ENCODE measurements at places on chromosomes 11 and 22.

DNA sequence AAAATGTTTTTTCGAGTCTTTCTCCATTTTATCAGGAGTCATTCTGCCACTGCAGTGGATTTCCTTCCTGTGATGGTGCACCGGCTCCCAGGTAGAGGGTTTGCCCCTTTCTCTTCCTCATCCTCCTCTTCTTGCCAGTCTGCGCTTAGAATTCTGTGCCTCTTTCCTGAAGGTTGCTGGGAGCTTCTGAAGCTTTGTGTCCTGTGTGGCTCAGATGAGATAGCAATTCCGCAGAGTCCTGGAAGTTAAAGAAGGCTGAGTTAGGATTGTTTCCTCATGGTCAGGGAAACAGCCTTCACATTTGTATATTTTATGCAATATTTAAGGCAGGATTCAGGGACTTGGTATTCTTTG is 264 bp downstream of the BCO2 start:
- DNase-seq, result no peak

GRCh38 chr11:117478126-117478860 is 150.6 kb downstream of the CEP164 start:
- no peak for DNase-seq

DNA sequence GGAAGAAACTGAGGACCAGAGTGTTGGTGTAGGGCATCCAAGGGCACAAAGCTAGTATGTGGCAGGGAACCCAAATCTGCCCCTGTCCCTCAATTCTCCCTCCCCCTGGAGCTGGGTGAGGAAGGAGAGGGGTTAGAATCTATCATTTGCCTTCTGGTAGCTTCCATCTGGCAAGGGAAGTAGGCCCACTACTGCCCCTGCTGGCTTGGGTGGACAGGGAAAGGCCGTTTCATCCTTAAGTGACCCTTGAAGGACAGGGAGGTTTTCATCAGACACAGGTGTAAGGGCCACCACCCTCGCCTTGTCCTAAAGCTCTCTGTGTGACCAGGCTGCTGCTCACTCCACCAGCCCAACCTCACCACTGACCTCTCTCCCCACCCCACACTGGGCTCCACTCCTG is 22.1 kb downstream of the NECTIN1 start:
- no peak for DNase-seq

DNA sequence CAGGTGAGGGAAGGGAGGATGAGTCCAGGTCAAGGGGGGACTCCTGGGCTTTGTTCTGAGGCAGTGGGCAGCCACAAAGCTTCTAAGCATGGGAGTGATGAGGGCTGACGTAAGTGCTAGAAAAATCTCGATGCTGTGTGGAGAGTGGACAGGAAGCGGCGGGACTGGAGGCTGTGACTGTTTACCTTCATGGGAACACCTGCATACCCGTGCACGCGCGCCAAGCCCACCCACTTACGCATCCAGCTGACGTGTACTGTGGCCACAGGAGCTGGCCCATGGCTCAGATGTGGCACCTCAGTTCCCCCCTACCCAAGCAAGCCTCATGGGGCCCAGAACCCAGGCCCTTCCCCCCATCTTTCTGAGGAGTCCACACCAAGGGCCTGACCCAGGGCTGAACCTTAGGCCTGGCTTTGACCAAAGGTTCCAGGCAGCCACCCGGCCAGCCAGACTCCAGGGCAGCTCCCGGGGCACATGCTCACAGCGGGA is 14.0 kb downstream of the MYRF start:
- DNase-seq, result no peak

GRCh38 chr11:87020336-87020735 is 17.4 kb upstream of the TMEM135 start:
- DNase-seq, result no peak

DNA sequence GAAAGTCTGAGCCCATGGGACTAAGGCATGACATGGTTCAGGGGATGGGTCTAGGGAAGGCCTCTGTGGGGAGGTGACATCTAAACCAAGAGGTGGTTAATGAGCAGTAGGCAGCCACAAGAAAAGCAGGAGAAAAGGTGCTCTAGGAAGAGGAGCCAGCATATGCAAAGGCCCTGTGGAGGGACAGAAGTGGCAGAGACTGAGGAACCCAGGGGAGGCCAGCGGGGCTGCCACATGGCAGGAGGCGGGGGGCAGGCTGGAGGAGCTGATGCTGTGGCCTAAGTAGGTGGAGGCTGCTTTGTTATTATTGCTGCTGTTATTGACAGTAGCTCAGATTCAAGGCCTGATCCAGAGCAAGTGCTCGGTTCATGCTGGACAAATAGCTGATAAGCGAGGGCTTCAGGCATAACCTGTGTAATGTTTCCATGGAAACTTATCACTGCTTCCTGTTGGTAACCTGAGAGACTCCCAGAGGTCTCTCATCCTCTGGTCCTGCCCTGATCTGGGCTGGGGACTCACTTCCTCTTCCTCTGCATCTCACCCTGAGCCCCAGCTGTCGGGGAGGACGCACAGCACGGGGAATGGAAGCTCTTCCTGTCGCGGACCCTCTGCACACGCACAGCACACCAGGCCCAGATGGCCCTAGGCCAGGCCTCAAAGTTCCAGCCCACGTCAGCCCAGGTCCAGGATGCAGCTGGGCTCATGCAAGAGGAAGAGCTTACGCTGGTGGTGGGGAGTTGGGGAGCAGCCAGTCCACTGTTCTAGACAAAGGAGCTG is 75.2 kb upstream of the TP53I11 start:
- peak; percentile 85 for DNase-seq

- DNase-seq, result no peak
Measured at GRCh38 chr11:93498641-93499040, 44.5 kb downstream of the SMCO4 start.

DNA sequence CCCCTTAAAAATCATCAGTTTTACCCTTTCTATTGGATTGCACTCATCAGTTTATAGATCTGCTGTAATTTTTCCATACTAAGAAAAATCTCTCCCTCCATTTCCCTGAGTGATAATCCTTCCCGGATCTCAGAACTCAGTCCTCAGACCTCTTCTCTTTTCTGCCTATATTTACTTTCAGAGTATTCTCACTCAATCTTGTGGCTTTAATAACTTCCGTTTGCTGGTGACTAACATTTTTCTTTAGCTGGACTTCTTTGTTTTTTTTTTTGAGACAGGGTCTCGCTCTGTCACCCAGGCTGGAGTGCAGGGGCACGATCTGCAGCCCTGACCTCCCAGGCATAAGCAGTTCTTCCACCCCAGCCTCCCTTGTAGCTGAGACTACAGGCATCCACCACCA is 10.4 kb downstream of the ATXN10 start:
- DNase-seq, result peak; percentile 75

DNA sequence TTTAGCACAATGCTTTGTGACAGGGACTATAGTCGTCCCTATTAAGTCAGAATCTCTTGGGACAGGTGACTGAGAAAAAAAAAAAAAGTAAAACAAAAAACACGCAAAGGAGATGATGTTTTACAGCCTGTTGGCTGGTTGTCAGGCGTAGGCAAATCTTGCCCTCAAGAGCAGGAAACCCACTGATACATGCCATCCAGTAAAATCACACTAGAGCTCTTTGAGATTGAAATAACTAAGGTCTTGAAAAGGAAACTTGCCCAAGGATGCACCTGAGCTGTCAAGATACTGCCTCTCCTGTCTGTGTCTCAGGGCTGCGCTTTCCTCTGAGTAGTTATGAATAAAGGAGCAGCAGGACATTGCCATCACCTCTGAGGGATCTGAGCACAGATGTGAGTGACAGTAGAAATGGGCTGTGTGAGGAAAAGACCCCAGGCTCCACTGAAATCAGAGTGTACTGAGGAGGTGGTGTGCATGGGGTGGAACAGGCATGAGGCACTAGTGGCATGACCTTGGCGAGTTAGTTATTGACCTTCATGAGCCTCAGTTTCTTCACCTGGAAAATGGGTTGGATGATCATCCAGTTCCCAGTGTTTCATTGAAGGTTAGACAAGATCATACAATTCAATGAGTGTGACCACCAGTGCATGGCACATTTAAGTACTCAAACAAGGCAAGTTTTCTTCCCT is 23.3 kb downstream of the MICAL2 start:
- DNase-seq, result no peak

DNA sequence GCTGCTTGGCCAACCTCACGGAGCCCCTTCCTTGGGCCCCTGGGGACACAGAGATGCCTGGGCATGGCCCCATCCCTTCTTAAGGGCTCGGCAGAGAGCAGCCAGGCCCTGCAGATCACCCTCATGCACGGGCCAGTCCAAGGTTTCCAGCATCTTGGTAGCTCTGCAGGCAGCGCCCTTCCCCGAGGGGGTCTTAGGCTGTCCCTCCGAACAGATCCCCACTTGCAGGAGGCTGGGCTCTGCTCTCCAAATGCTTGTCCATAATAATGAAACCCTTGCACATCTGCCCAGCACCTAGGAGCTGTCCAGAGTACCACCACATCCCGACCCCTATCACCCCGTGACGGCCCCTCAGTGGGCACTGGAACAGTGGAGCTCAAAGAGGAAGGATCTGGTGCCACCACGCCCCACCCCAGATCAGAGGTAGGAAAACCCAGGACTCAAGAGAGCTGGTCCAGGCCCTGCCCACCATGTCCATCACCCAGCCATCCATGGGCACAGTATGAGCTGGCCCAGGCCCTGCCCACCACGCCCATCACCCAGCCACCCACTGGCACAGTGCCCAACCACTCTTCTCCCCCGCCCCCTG is 92.5 kb upstream of the PRR5 start:
- DNase-seq, result no peak

- no peak for DNase-seq
Measured at GRCh38 chr22:39283322-39284141, 35.9 kb downstream of the RPL3 start.

DNA sequence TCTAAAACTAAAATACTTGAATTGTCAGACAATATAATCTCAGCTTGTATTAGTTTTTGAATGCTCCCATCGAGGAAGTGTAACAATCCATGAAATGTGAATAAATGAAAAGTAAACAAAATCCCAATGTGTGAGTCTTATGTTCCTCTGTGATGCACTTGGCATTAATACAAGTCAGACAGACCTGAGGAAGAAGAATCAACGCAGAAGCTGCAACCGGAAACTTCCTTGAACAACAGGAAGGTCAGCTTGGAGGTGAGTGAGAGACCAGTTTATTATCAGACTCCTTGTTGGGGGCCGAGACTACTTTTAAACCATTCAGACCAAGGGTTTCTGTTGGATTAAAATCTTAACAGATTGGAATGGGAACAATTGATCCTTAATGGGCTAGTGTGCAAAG is 24.2 kb downstream of the NUP50 start:
- DNase-seq, result no peak

- no peak for DNase-seq
Measured at GRCh38 chr11:62592146-62592815, 958 bp upstream of the TUT1 start.

Measured in MV-4-11 (cell line).